Vagina (tissue), 2 donors: ENCODE measurements at places on chromosomes 4 and X.

DNA sequence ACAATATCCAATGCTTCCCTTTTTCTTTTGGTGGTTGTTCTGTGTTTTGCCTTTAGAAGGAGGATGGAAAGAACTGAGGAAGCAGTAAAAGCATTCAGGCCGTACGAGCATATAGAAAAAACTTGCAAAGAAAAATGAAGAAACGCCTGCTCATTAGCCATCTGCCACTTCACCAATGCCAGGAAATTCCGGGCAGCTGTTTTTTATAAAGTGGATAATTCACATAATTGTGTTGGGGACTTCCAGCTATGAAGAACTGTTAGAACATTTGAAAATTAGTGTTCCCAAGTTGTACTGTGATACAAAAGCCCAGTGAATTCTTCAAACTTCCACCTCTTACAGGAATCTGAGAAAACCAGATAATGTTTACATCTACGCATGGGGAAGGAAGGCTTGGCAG is 11.7 kb downstream of the RELL1 start:
- no peak for DNase-seq
- H3K4me1 ChIP-seq = peaks cover 54% of the 10 kb centered on the region
- no peaks in the 10 kb centered on the region for H3K36me3 ChIP-seq
- H3K27ac ChIP-seq = no peak overlapping the region
- no peaks in the 10 kb centered on the region for H3K27me3 ChIP-seq
- H3K4me3 ChIP-seq = no peak overlapping the region

GRCh38 chrX:153448556-153449367 is 2.9 kb upstream of the TREX2 start:
- no peak for DNase-seq
- H3K27me3 ChIP-seq = no peaks in the 10 kb centered on the region
- no peak overlapping the region for H3K4me3 ChIP-seq
- H3K4me1 ChIP-seq = no peaks in the 10 kb centered on the region

DNA sequence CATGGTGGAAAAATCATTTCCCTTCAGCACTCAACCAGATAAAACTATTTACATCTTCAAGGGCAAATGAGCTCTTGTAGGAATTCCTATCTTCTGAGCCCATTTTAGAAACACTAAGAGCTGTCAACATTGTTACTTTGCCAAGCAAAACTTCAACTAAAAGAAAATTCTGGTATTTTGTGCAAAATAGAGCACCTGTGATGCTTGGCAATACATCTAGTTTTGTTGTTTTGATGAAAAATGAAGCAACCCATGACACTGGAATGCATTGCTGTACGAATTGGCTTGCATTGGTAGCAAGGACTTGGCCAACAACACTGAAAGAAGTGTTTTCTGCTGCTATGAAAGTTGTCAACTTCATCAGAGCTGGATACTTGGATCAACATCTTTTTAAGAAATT is 194.4 kb downstream of the COX18 start:
- no peak overlapping the region for H3K27ac ChIP-seq
- H3K27me3 ChIP-seq = no peaks in the 10 kb centered on the region
- H3K4me3 ChIP-seq = no peak overlapping the region

DNA sequence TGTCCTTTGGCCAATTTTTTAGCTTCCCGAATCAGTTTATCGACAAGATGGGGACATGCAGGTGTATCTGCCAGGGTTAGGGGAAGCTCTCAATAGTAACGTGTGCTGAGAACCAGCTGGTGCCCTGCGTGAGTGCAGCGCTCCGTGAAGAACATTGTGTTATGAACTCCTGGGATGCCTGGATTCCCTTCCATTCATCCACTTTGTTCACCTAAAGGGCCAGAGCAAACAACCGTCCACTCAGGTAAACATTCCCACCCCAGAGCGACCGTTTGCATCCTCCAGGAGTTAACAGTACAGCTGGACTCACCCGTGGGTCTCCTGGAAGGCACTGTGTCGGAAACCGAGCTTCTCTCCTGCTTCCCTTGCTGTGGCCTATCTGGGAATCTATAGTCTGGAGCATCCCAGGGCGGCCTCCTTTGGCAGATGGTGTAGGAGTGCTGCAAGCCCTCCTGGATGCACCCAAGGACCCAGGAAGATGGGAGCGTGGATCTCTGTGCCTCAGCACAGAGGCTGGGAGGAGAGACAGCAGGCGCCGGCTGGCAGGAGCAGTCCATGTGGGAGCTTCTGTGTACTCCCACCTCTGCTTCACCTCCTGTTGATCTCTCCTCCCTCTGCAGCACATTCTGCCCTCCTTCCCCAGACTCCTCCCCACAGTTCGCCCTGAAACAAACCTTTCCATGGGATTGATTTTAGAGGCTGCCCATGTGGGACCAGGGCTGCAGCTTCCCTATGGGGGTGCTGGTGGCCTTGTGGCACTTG is 62.7 kb downstream of the SHROOM2 start:
- no peaks in the 10 kb centered on the region for H3K27me3 ChIP-seq
- no peaks in the 10 kb centered on the region for H3K36me3 ChIP-seq
- DNase-seq = no peak
- no peaks in the 10 kb centered on the region for H3K4me1 ChIP-seq
- no peak overlapping the region for H3K4me3 ChIP-seq

DNA sequence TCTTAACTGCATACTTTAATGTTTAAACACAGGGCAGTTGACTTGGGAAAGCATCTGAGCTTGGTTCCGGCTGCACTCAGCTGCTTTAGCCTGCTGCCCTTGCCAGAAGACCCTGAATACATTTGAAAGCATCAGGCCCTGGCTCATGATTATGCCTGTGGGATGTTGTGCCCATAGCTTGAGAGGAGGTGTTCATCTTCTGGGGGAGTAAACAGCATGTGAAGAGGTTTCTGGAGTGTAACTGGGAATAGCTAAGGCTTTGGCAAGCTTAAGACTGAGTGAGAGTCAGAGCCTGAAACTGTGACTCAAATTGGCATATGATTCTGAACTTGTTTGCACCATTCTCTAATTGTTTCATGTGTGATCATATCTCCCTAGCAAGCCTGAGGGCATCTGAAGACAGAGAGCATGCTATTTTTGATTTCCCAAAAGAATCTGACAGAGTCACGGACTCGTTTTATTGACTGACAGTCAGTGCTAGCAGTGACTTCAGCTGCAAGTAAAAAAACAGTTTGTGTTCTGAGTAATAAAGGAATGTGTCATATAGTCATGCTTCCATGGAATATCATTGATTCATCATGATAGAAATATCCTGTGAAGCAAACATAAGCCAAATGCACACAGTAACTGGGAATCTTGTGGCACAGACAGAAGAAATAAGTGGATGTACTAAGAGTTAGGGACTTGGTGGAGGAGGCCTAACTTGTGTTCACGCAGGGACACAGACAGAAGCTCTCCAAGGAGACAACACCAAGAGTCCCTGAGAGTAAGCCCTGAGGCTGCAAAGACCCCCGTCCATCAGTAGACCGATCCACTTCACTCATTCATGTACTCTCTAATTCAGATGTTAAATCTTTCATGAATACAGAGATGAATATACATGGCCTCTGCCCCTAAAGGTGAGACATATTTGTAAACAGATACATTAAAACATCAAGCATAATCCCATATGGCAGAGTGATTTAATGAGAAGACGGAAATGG is 100.7 kb downstream of the SYNPO2 start:
- peaks cover 43% of the 10 kb centered on the region for H3K4me1 ChIP-seq
- no peak overlapping the region for H3K4me3 ChIP-seq
- H3K36me3 ChIP-seq = no peaks in the 10 kb centered on the region
- H3K27me3 ChIP-seq = no peaks in the 10 kb centered on the region

- H3K27ac ChIP-seq = no peak overlapping the region
- peaks cover 7% of the 10 kb centered on the region for H3K4me1 ChIP-seq
- no peaks in the 10 kb centered on the region for H3K27me3 ChIP-seq
- no peak overlapping the region for H3K4me3 ChIP-seq
These were observed 53.2 kb upstream of the ADRA2C start for GRCh38 chr4:3712936-3713335.

GRCh38 chr4:150325872-150326271 is 247.6 kb downstream of the DCLK2 start:
- no peaks in the 10 kb centered on the region for H3K4me1 ChIP-seq
- H3K4me3 ChIP-seq = no peak overlapping the region
- no peaks in the 10 kb centered on the region for H3K36me3 ChIP-seq
- DNase-seq = no peak
- no peak overlapping the region for H3K27ac ChIP-seq
- no peaks in the 10 kb centered on the region for H3K27me3 ChIP-seq
